Gastroesophageal sphincter (tissue), 4 donors: ENCODE measurements at places on chromosomes 16 and 17.

DNA sequence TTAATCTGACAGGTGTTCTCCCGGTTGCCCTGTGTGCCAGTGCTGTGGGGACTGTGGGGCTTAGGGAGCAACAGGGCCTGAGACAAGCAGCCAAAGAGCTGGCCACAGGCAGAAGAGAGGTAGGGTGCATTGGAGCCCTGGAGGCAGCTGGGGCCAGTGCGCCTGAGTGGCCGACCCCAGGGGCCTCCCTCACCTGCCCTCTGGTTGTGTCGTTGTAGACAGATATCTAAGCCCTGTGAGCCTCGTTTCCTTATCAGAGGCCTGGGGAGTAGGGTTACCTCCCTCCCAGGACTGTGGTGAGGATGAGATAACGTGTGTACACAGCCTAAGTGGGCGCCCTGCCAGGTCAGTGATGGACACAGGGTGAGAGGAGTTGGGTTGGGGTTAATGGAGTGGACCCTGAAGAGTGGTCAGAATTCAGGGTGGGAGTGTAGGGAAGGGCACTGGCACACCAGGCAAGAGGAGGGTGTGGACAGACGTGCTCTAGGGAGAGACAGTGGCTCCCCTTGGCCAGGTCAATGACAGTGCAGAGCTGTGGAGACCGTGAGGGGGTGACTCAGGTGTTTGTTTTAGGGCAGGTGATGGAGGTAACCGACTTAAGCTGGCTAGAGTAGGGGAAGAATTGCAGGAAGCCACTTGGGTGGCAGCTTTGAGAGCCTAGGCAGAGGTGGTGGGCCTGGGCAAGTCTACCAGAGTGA, 3.4 kb downstream of the NARF start:
- ATAC-seq: no peak

GRCh38 chr16:49051576-49051975, 230.1 kb downstream of the CBLN1 start:
- ATAC-seq: no peak

- ATAC-seq: no peak
These were observed 9.6 kb upstream of the ATF7IP2 start for GRCh38 chr16:10376229-10376628.

DNA sequence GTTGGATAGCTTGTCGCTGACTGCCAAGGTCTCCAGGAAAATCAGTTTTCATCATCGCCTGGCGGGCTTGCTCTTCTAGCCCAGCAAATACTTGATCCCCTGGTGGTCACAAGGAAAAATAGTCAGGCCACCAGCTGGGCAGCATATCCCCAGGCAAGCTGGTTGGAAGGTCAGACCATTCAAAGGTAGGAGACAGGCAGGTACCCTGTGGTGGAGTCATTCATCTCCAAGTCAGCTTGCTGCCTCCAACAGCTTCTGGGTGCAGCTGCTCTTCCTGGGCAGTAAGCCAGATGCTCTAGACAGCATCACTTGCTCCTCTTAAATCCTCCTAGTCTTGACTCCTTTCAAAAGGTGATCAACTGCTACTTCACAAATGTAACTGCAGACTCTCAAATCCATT, 16.0 kb downstream of the ZNF821 start:
- ATAC-seq: no peak

GRCh38 chr17:45973946-45974859, 24.8 kb upstream of the STH start:
- ATAC-seq: no peak

DNA sequence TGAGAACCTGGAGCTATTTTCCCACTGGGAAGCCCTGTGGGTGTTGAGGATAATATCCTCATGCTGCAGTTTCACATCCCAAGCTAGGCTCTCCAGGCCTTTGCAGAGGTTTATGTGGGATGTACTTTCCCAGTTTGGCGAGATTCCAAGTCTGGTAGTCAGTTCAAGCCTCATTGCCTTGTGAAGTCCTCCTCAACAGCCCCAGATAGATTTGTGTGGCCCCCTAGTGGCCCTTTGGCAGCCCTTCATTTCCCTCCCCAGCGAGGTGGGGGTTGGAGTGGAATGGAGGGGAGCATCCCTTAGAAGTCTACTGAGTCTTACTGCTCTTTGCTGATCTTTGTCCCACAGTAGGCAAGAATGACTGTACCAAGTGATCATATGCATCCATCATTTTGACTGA, 137.9 kb downstream of the CDH11 start:
- no peak for ATAC-seq
